Right lobe of liver (tissue), 6 donors: ENCODE measurements at places on chromosomes 5 and 9.
A peak's percentile ranks its signal among the peaks of the same experiment; 100 is the strongest.

GRCh38 chr5:14716755-14717752 is 52.5 kb downstream of the OTULIN start:
- H3K36me3 ChIP-seq = peaks cover 5% of the 10 kb centered on the region
- H3K4me1 ChIP-seq = no peaks in the 10 kb centered on the region
- no peak for DNase-seq
- H3K27ac ChIP-seq = peak overlapping the region; percentile 55
- no peaks in the 10 kb centered on the region for H3K27me3 ChIP-seq
- no peak overlapping the region for H3K4me3 ChIP-seq

DNA sequence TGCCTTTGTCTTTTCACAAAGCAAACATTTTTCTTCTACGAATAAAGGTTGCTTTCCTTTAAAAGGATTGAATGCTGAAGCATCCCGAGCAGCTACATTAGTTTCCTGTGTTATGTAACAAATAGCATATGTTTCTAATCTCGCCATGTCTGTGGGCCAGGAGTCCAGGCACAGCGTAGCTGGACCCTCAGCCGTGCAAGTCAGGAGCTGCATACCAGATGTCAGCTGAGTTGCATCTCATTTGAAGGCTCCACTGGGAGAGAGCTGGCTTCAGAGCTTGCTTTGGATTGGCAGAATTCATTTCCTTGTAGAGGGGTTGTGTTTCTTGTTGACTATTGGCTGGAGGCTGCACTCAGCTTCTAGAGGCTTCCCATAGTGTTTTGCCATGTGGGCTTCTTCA is 16.0 kb upstream of the GOLPH3 start:
- H3K27me3 ChIP-seq = no peaks in the 10 kb centered on the region
- H3K4me3 ChIP-seq = no peak overlapping the region
- H3K4me1 ChIP-seq = no peaks in the 10 kb centered on the region
- no peaks in the 10 kb centered on the region for H3K36me3 ChIP-seq
- no peak overlapping the region for H3K27ac ChIP-seq

- no peaks in the 10 kb centered on the region for H3K27me3 ChIP-seq
- H3K36me3 ChIP-seq = no peaks in the 10 kb centered on the region
- no peak overlapping the region for H3K4me3 ChIP-seq
- H3K27ac ChIP-seq = no peak overlapping the region
Measured at GRCh38 chr9:35951736-35952135, 6.2 kb downstream of the OR2S2 start.

DNA sequence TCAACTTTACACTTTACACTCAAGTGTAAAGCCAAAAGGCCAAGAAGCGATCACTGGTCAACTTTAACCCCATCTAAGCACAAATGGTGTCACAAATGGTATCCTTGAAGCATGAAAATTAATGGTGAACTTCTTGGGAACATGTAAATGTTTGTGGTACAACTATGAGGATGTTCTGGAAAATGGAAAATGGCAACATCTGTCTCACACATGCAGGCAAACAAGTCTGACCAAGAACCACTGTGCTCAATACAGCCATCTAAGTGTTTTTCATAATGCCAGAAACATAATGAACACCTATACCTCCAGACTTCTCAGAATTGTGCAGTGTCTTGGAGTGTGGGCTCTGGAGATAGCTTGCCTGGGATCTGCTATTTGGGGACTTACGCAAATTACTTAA is 171.0 kb downstream of the GLIS3 start:
- H3K27me3 ChIP-seq = no peaks in the 10 kb centered on the region
- H3K4me3 ChIP-seq = no peak overlapping the region

GRCh38 chr9:89606049-89606623 is 1.3 kb downstream of the GADD45G start:
- peak overlapping the region; percentile 72 for H3K4me3 ChIP-seq
- no peaks in the 10 kb centered on the region for H3K27me3 ChIP-seq
- H3K27ac ChIP-seq = peak overlapping the region; percentile 89
- DNase-seq = peak; percentile 85
- H3K36me3 ChIP-seq = no peaks in the 10 kb centered on the region

DNA sequence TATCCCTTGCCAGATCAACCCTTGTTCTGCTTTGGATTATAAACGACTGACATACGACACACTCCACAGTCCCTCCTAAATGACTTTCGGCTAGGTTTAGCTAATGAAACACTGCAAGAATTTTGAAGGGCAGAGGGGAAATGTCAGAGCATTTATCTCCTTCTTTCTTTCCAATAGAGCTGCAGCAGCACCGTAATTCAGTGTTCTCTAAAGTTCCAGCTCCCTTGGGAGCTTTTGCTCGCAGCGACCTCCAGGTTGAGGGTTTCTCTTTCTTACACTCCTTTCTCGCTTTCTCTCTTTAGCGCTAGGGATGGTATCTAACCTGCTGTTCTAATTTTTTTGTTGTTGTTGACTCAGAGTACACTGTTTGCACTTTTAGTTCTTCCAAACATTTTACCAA is 467.1 kb upstream of the ST8SIA4 start:
- H3K36me3 ChIP-seq = no peaks in the 10 kb centered on the region
- no peaks in the 10 kb centered on the region for H3K27me3 ChIP-seq
- no peaks in the 10 kb centered on the region for H3K4me1 ChIP-seq
- H3K27ac ChIP-seq = no peak overlapping the region

GRCh38 chr9:112046181-112046580 is 128.9 kb downstream of the SUSD1 start:
- H3K36me3 ChIP-seq = no peaks in the 10 kb centered on the region
- no peaks in the 10 kb centered on the region for H3K27me3 ChIP-seq
- no peak overlapping the region for H3K4me3 ChIP-seq
- H3K4me1 ChIP-seq = peaks cover 20% of the 10 kb centered on the region

GRCh38 chr9:126650404-126651341 is 36.9 kb downstream of the LMX1B start:
- H3K4me3 ChIP-seq = no peak overlapping the region
- no peak overlapping the region for H3K27ac ChIP-seq
- H3K27me3 ChIP-seq = no peaks in the 10 kb centered on the region
- no peaks in the 10 kb centered on the region for H3K36me3 ChIP-seq
- no peaks in the 10 kb centered on the region for H3K4me1 ChIP-seq

GRCh38 chr9:38423973-38424843 is at the start of gene IGFBPL1:
Gene IGFBPL1 (minus strand): TSS chr9:38424454. CDS start chr9:38424424, 30 bp downstream.
- peaks cover 6% of the 10 kb centered on the region for H3K4me1 ChIP-seq
- peak within 1 kb of the TSS; percentile 44 for H3K4me3 ChIP-seq
- DNase-seq = peak; percentile 42
- no peaks in the 10 kb centered on the region for H3K36me3 ChIP-seq
- H3K27me3 ChIP-seq = no peaks in the 10 kb centered on the region

DNA sequence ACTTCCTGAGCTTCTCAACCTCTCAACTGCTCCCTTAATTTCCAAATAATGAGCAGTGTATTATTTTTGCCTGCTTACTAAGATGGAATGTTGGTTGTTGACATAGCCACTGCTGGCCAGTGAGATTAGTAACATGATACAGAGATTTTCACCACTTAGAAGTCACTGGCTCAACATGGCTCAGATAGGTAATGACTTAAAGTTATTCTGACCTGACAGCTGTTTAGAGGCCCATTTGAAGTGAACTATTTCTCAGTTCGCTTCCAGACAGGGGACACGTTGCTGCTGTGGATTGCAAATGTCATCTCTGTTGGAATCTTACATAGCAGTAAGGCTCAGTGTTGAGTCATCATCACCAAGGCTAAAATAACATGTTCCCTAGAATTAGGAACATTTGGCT is 490.2 kb downstream of the TLE4 start:
- no peak for DNase-seq
- H3K4me1 ChIP-seq = no peaks in the 10 kb centered on the region
- H3K36me3 ChIP-seq = no peaks in the 10 kb centered on the region
- H3K27ac ChIP-seq = no peak overlapping the region
- H3K4me3 ChIP-seq = no peak overlapping the region

GRCh38 chr9:17148324-17148723 is 13.5 kb downstream of the CNTLN start:
- DNase-seq = no peak
- H3K4me1 ChIP-seq = peaks cover 3% of the 10 kb centered on the region
- no peak overlapping the region for H3K27ac ChIP-seq
- H3K27me3 ChIP-seq = no peaks in the 10 kb centered on the region
- no peak overlapping the region for H3K4me3 ChIP-seq

GRCh38 chr5:16856531-16856930 is 79.6 kb downstream of the MYO10 start:
- H3K36me3 ChIP-seq = no peaks in the 10 kb centered on the region
- no peak overlapping the region for H3K4me3 ChIP-seq
- H3K27me3 ChIP-seq = no peaks in the 10 kb centered on the region
- no peaks in the 10 kb centered on the region for H3K4me1 ChIP-seq
- no peak for DNase-seq
- H3K27ac ChIP-seq = no peak overlapping the region

GRCh38 chr5:123115020-123115419 is 26.0 kb downstream of the PRDM6 start:
- no peak overlapping the region for H3K27ac ChIP-seq
- H3K4me3 ChIP-seq = no peak overlapping the region
- H3K27me3 ChIP-seq = no peaks in the 10 kb centered on the region
- no peaks in the 10 kb centered on the region for H3K36me3 ChIP-seq
- DNase-seq = no peak

DNA sequence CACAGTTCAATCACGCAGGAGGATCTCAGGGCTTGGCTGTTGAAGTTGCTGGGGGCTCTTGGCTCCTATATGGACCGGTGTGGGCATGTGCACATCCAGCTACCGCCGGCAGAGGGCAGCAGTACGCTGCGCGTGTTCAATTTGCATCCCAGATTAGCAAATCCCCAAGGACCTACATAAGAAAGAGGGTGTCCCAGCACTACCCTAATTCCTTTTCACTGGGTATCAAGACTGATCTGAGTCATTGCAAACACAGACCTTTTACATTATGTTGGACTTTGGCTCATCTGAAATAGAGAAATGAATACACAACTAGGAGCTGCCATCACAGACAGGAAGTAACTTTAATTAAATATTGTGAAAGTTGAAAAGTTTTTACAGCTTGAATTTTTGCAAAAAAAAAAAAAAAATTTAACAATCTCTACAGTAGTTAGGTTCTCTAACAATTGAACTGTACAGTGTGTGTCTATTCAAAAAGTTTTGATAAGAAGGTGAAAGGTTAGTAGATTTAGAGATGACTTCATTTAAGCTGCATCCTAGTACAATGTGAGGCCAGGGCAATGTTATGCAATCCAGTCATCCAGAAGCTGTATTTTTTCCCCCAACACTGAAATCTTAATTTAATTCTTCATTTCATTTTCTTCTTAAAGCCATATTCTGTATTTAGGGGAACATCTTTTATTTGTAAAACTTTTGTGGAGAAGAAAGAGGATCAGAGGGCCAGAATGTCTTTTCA is 404.0 kb downstream of the EBF1 start:
- no peak overlapping the region for H3K4me3 ChIP-seq
- no peaks in the 10 kb centered on the region for H3K4me1 ChIP-seq
- H3K27ac ChIP-seq = no peak overlapping the region
- no peaks in the 10 kb centered on the region for H3K36me3 ChIP-seq

DNA sequence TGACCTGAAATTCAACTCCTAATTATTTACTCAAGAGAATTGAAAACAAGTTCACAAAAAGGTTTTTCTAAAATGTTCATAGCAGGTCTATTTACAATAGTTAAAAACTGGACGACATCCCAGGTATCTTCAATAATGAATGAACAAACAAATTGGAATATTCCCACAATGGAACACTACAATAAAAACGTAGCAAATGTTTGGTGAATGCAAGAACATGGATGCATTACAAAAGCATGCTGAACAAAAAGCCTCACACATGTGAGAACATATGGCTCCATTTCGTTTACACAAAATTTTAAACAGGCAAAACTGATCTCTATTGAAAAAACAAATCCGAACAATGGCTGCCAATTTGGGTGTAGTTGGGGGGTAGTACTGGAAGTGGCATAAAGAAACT is 669.9 kb downstream of the MTRR start:
- H3K4me3 ChIP-seq = no peak overlapping the region
- H3K4me1 ChIP-seq = no peaks in the 10 kb centered on the region
- H3K36me3 ChIP-seq = no peaks in the 10 kb centered on the region
- DNase-seq = no peak
- H3K27me3 ChIP-seq = no peaks in the 10 kb centered on the region
- no peak overlapping the region for H3K27ac ChIP-seq

- no peaks in the 10 kb centered on the region for H3K36me3 ChIP-seq
- DNase-seq = peak; percentile 16
- no peak overlapping the region for H3K27ac ChIP-seq
- H3K4me1 ChIP-seq = no peaks in the 10 kb centered on the region
- H3K4me3 ChIP-seq = no peak overlapping the region
Measured at GRCh38 chr5:458547-459353, 15.8 kb downstream of the EXOC3 start.

GRCh38 chr9:111533099-111533790 is 8.3 kb downstream of the ZNF483 start:
- H3K36me3 ChIP-seq = no peaks in the 10 kb centered on the region
- no peaks in the 10 kb centered on the region for H3K27me3 ChIP-seq
- H3K27ac ChIP-seq = no peak overlapping the region
- H3K4me1 ChIP-seq = no peaks in the 10 kb centered on the region
- DNase-seq = no peak

GRCh38 chr5:116361171-116361967 is 213.3 kb downstream of the SEMA6A start:
- no peaks in the 10 kb centered on the region for H3K36me3 ChIP-seq
- DNase-seq = no peak
- no peak overlapping the region for H3K4me3 ChIP-seq

DNA sequence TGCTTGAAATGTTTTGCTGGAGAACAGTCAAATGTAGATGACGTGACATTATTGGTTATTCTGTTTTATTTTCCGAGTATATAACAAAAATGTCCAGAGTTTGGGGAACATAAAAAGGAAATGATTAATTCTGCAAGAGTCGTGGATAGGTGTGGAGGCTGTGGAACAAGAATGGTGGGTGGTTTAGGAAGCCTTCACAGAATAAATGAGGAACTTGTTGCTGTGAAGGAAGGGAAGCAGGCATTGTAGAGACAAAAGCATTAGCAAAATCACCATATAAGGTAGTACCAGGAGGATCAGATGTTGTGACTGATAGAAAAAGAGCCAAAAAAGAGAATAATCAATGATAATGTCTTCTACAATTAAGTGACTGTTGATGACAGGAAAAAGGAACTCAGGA is 66.2 kb upstream of the CNTLN start:
- H3K4me1 ChIP-seq = no peaks in the 10 kb centered on the region
- H3K36me3 ChIP-seq = no peaks in the 10 kb centered on the region
- H3K4me3 ChIP-seq = no peak overlapping the region
- DNase-seq = no peak
- H3K27ac ChIP-seq = no peak overlapping the region

DNA sequence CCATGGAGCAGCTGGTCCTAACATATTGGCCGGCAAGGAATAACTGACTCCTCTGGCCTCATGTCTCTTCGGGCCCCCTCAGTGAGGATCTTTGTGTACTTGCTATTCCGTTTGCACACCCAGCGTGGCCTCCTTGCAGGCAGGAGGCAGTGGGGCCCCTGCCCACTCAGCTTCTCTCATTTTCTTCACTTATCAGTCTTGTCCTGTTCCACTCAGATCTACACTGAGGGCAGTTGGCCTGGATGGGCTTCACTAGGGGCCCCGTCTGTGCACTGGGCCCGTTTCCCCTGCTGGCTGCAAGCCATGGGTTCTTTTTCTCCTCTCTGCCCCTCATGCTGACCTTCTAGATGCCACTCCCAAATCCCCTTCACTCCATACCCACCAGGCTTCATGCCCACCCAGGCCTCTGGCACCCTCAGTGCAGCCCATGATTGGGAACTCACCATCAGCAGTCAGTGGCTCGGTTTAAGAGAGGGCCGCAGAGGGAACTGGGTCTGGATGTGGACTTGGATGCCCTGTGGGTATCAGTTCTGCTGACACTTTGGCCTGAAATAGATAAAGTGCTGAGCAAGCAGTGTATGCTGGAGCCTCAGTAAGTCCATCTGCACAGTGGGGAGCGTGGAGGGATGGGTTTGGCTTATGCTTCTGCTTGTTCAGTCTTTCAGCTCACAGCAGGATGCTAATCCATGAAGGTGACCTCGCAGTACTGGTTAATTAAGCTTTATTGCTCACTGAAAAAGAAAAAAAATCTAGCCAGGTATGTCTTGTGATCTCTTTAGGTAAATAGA is 57.9 kb downstream of the ERBIN start:
- H3K4me1 ChIP-seq = peaks cover 34% of the 10 kb centered on the region
- no peak overlapping the region for H3K4me3 ChIP-seq
- no peak overlapping the region for H3K27ac ChIP-seq
- no peaks in the 10 kb centered on the region for H3K36me3 ChIP-seq
- no peaks in the 10 kb centered on the region for H3K27me3 ChIP-seq
